ENCODE measurements at places on chromosomes 12 and 14.

GRCh38 chr14:31770271-31770670 is 209.1 kb downstream of the NUBPL start:
- DNase-seq, result no peak

GRCh38 chr12:95738024-95738611 is 52.4 kb downstream of the NTN4 start:
- no peak for DNase-seq

DNA sequence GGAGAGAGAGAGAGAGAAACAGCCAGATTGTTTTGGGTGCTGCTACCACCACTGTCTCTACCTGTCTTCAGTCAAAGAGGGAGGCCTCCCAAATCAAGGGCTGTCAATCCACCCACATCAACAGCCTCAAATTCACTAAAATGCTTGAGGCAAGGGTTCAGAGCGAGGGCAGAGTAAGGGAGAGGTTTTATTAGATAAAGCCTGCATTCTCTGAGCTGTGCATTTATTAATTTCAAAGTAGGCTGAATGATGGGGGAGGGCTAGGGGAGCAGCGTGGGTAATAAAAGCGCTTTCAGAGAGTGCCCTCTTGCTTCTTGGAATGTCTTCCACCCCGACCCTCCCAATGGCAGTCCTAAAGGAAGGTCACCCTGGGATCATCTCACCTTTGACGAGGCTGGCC is 636.5 kb upstream of the TBX3 start:
- no peak for DNase-seq

DNA sequence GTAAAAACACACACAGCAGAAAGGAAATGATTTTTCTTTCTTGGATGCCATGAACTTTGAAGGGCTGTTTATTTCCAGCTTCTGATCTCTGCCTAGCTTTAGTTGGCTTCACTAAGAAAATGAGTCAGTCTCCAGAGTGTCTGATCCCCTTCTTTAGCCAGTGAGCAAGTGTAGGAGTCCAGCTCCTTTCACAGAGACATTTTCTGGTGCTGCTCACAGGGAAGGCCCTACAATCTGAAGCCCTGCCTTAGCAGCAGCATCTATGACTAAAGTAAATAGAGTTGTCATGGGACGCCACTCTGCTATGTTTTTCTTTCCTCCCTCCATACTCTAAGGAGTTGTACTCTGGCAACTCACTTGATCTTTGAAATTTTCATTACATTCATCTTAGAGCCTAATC is 103.5 kb downstream of the RPAP3 start:
- DNase-seq, result no peak

GRCh38 chr12:85804663-85805062 is 31.5 kb downstream of the RASSF9 start:
- no peak for DNase-seq

DNA sequence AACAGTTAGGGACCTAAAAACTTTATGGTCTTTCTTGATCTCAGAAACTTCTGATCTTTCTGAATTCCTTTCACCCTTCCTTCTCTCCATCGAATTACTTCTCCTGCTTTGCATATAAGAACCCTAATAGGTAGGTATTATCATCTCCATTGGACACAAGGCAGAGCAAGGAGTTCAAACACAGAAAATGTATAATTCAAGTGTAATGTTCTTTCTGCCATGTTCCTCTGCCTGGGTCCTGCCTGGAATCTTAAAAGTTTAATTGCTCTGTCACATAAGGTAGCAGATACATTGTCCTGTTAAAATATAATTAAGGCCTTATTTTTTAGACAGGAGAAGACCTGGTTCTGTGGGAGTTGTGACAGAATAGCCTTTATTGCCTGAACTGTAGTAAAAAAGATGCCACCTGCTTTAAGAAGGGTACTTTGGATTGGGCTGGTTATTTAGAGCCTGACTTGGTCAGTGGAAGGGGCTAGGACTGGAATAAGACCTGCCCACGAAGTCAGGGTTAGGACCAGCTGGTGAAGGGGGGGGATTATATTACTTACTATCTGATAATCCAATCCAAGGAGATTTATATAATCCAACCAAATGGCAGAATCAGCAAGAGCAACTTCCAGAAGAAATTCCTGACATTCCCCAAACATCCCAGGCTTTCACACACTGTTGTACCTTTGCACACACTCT is 10.4 kb downstream of the G2E3 start:
- DNase-seq, result no peak

GRCh38 chr14:61559641-61560201 is 135.6 kb upstream of the HIF1A start:
- DNase-seq, result no peak

GRCh38 chr12:76559400-76560085 is at the start of gene OSBPL8:
OSBPL8 (minus strand) TSS chr12:76559771; CDS start chr12:76487551, 72,220 bp downstream.
- peak; percentile 98 for DNase-seq

- DNase-seq, result no peak
Measured at GRCh38 chr12:17333287-17333686, 727.3 kb upstream of the LMO3 start.

DNA sequence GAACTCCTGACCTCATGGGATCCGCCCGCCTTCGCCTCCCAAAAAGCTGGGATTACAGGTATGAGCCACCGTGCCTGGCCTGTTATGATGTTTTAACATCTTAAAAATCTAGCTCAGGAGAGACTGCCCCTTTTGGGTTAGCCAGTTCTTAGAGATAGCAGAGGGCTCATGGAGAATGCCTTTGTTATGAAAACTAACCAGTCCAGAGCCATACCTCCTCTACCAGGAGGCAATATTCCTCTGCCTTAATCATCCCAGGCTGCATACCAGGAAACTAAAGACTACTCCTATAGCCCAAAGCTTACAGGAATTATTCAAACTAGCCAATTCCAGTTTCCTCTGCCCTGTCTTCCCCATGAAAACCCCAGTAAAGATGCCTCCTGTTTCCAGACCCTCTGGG is 96.0 kb upstream of the MDM1 start:
- DNase-seq, result no peak

- no peak for DNase-seq
Measured at GRCh38 chr12:63995512-63995911, 151.0 kb downstream of the SRGAP1 start.

DNA sequence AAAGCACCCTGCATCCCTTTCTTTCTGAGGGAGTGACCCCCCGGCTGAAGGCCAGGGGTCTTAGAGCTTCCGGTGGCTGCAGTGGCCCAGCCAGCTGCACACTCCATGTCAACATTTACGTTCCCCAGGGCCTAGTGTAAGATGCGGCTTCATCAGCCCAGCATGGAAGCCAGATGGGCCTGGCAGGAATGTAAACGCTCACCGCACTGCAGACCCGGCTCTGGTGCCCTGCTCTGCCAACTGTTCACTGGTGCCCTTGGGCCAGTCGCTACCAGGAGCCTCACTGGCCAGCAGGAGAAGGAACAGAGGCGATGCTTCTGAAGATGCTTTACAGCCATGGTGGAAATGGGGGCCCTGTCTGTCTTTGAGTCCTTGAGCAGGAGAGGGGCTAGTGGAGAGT is 8.6 kb upstream of the TMEM119 start:
- no peak for DNase-seq

- no peak for DNase-seq
Measured at GRCh38 chr12:68630050-68630449, 19.4 kb downstream of the RAP1B start.

GRCh38 chr12:63990828-63991547 is 146.5 kb downstream of the SRGAP1 start:
- DNase-seq, result no peak

GRCh38 chr12:27332407-27332713 is 276 bp upstream of the BMAL2 start:
- no peak for DNase-seq

GRCh38 chr12:52151837-52152783 is 39.7 kb downstream of the KRT80 start:
- peak; percentile 54 for DNase-seq

DNA sequence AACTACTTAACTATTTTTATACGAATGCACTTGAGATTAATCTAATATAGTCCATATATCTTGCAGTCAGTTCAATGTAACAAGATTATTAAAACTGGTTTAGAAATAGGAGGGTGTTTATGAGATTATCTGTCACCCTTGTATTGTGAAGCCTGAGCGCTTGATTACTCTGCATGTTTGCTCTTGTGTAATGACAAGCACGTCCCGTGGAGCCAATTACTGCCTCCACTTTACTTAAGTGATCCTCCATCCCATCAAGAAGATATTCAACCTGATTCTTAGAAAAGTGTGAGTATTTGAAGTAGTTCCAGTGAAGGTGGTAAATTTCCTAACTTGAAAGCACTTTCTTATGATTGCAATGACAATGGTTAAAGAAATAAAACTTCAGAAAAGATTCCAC is 415.2 kb upstream of the GARIN6 start:
- no peak for DNase-seq

DNA sequence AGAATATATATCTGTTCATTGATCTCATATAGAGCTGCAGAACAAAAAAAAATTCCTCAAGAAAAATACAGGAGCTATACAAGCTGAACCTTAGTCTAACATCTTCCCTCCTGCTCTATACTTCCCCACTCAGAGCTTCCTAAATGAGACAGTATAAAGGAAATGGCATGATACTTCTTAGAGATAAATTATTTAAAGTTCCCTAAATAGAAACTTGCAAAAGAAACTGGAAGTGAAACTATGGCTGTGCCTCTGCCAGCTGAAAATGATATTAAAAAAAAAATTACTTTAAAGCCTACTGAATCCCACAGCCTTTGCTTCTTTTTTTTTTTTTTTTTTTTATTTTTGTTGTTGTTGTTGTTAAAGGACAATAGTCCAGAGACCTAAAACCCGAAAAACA is 11.6 kb upstream of the NEK9 start:
- no peak for DNase-seq

GRCh38 chr14:102965971-102966655 is 43.6 kb downstream of the AMN start:
- no peak for DNase-seq

- DNase-seq, result no peak
Measured at GRCh38 chr12:105915997-105916759, 222.6 kb downstream of the NUAK1 start.

GRCh38 chr14:27090716-27091115 is 492.9 kb upstream of the NOVA1 start:
- DNase-seq, result no peak

DNA sequence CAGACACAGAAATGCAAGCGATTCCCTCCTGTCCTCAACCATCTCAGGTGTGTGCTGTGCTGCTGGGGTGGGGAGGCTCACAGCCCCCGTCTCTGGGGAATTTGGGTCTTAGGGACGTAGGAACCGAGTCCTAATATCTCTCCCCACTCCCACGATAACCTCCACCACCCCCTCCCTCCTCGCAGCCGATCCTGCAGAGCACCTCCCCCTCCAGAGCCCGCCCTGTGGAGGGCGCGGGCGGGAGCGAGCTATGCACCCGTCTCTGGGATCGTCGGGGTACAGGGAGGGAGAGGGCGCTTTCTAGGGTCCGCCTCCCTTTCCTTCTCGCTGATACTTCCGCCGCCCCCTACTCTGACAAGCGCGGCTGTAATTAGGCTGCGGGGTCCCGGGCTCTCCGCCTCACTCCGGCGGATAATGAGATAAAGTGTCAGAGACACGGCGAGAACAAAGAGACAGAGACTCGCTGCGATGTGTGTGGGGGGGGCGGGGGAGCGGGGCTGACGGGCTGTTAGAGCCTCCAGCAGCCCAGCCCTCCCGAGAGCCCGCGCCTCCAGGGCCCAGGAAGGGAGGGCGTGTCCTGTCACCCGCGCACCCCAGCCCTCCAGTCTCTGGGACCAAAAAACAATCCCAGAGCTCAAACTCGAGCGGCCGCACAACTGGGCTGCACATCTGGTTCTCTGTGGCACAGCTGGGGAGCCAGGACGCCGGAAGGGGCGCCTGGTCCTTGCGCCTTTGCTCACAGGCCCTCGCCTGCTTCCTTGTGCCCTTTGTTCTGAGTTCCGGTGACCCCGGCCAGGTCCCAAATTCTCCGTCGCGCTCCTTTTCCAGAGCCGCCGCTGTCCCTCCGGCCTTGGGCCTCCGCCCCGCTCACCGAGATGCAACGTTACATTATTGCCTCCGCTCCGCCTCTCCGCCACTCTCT is 8.7 kb downstream of the SHMT2 start:
- DNase-seq, result peak; percentile 33

DNA sequence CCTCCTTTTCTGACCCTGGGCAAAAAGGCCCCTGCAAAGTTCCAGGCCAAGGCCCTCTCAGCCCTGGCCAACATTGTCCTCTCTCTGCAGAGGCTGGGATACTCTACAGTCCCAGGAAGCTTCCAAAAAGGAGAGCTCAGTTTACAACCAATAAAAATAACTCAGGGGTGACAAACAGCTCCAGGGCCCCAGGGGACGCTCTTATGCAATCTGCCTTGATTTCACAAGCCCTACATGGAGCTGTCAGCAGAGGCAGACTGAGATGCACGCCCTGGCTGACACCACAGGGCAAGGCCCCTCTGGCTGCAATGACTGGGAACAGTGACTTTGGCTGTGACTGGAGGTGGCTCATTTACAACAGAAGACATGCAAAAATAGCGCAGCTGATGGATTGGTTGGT is 129.0 kb upstream of the MED13L start:
- DNase-seq, result peak; percentile 52

- no peak for DNase-seq
Measured at GRCh38 chr14:74532246-74532645, 38.7 kb downstream of the ISCA2 start.

DNA sequence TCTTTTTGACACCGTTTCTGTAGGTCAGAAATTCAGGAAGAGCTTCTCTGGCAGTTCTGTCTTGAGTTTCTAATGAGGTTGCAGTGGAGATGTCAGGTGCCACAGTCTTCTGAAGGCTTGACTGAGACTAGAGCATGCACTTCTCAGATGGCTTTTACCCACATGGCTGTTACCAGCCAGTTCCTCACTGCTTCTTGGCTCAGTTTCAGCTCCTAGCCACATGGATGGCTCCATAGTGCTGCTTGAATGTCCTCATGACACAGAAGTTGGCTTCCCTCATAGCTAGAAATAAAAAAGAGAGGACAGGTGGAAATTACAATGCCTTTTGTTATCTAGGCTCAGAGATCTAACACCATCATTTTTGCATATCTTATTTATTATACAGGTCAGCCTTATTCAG is 38.1 kb upstream of the SLC2A13 start:
- DNase-seq, result no peak

DNA sequence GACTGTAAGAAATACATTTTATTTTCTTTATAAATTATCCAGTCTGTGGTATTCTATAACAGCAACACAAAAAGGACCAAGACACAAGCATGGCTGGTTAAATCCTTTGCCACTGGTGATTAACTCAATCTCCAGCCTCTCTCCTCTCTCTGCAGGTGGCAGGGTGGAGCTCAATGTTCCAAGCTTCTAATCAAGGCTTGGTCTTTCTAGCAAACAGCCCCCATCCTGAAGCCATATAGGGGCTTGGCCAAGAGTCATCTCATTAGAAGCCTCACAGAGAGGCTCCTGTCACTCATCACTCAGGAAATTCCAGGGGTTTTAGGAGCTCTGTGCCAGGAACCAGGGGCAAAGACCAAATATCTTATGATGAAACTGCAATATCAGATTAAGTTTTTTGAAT is 12.0 kb downstream of the C12orf75 start:
- DNase-seq, result no peak
